ENCODE measurements at places on chromosomes 13 and 19. TPM values are rescaled to one million over a fixed set of nuclear protein-coding genes. Genes with fewer than 3 reads are reported as not detected.

DNA sequence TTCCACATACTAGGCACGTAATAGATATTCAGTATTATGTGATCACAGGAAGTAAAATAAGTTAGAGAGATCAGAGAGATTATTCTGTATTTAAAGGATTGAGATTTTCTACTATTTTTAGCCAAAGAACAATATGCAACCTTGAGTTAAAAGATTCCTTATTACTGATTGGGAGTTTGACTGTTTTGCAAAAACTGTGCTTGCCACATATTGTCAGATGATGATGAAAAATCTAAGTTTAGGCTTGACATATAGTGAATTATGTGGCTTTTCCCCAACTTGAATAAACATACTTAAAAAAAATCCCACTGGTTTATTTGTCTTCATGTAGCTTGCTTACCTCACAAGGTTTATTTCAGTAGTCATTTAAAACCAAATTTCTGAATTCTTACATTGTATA is 194.4 kb downstream of the KCNRG start:
- no peak overlapping the region for H3K4me3 ChIP-seq
- H3K27ac ChIP-seq, result no peak overlapping the region
- DNase-seq, result no peak
- no peaks in the 10 kb centered on the region for H3K27me3 ChIP-seq

DNA sequence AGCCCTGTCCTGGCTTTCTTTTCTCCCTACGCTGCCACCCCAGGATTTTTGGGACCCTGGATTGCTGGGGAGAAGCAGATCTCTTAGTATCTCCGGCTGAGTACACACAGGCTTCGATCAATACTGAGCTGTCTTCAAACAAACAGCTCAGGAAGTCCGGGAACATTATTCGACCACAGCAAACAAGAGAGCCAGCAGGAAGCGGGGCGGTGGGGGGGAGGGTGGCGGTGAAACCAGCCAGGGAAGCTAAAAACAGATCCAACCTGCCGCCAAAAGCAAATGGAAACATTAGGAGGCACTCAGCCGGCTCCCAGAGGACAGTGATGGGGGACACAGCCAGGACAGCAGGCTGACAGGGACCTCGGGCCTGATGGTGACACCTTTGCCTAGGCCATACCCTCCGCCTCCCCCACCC is 12.2 kb upstream of the BCAM start:
- H3K36me3 ChIP-seq, result no peaks in the 10 kb centered on the region
- peaks cover 34% of the 10 kb centered on the region for H3K4me1 ChIP-seq
- H3K27ac ChIP-seq, result no peak overlapping the region
- no peak for DNase-seq
- no peak overlapping the region for H3K4me3 ChIP-seq
- H3K27me3 ChIP-seq, result no peaks in the 10 kb centered on the region

DNA sequence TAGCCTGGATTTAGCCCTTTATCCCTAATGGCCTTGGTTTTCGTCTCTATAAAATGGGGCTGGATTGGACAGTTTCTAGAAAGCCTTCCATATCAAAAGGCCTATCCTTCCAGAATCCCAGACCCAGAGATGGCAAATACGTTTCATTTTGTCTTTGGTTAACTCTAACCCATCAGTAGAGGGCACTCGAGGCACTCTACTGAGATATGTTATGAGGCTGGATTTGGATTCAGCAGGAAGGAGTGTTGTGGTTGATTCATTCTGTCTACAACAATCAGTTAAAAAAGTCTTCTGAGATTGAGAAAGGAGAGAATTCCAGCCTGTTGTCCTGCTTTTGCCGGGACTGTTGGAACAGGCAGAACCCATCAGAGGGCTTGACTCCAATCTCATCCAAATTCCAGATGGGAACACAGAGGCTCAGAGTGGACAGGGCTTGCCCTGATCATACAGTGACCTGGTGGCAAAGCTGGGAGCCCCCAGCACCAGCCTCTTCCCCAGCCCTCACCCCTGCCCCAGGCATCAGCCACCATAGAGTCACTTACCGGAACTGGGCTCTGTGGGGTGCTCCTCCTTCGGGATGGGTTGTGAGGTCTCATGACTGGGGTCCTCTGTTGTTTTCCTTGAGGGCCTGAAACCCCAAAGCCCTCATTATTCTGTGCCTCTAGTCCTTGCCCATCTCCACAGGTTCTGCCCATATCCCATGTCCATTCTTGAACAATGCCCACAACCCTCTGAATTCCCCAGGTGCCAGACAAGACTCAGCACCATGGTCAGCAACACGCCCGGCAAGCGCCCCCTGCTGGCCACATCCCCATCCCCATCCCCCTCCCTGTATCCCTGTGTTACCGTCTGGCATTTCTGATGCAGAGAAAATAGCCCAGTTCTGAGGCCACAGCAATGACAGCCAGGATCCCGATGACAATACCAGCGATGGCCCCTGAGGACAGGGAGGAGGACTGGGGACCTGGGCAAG is 12.3 kb upstream of the ZNF180 start:
- no peak overlapping the region for H3K27ac ChIP-seq
- peak; percentile 41 for DNase-seq
- H3K4me1 ChIP-seq, result peaks cover 18% of the 10 kb centered on the region
- H3K27me3 ChIP-seq, result no peaks in the 10 kb centered on the region
- no peaks in the 10 kb centered on the region for H3K36me3 ChIP-seq
- no peak overlapping the region for H3K4me3 ChIP-seq

DNA sequence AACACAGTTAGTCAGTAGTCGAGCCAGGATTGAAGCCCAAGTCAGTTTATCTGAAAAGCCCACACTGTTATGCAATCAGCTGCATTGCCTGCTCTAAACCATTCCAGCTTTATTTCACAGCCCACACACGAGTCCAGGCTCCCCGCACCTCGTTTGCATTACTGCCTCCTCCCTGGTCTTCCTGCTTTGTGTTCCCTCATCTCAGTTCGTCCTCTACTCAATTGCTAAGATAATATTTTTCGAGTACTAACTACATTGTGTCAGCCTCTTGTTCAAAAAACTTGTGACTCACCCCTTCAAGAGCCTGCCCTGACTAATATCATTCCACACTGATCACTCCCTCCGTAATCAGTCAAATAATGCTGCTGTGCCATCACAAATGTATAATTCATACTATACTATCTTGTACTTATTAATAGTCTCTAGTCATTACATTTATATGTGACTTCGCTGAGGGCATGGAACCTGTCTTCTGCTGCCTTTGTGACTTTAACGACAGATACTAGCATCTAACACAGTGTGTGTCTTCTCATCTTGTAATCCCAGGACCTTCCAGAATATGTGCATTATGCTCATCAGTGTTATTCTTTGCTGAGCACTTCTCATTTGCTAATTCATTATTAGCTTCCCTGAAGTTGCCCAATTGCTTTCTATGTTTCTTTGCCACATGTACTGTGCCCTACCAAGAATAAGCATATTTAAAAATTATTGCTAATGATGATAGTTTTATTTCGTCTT is 26.2 kb upstream of the WDFY2 start:
- no peaks in the 10 kb centered on the region for H3K36me3 ChIP-seq
- peak overlapping the region; percentile 3 for H3K27ac ChIP-seq
- H3K4me3 ChIP-seq, result no peak overlapping the region
- peaks cover 29% of the 10 kb centered on the region for H3K4me1 ChIP-seq

DNA sequence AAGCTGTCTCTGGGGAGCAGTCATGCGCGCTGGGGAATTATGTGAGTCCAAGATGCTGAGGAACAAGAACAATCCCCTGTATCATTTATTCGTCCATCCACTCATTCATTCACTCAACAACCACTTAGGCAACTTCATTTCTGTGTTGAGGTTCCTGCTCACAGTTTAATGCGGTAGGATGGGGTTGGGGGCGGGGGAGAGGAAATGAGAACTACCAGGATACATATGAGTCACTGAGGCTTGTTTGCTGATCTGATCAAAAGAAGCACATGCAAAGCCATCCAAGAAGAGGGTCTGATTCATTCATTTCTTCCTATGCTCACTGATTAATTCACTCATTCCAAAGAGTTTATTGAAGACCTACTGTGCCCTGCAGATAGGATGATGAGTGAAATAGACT is 20.9 kb downstream of the ZNF536 start:
- peak; percentile 71 for DNase-seq
- H3K4me3 ChIP-seq, result no peak overlapping the region
- no peaks in the 10 kb centered on the region for H3K36me3 ChIP-seq

DNA sequence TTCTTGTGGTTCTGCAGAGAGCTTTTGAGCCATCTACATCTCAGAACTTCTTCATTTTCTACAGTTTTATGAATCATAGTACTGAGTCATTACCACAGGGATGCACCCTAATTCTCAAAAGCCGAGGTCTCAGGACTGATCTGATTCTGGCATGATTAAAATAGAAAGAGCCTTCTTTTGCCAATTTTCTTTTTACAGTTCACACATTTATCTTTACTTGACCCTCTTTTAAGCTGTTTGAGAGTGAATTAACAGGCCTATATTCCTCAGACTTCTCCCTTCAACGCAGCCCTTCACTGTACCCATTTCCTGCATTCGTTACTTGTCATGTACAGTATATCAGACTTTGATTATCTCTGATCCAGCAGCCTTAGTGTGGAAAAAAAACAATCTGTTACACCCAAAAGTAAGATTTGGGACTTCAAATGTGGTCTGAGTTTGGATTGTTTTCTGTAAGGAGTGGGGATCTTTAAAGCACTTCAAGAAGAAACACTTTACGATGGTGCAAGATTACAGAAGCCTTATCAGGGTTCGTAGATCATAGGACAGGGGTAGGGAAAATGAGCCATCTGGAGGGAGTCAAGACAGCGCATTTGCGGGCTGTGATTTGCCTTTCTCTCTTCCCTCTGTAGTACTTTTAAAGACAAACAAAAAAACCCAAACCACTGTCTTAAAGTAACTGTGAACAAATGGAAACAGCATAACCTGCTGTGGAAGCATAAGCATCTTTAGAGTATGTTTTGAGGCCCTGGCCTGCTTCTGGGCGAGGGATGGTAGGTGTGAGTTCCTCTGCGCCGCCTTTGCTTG is 15.3 kb upstream of the GPR183 start:
- DNase-seq, result peak; percentile 95
- peak overlapping the region; percentile 25 for H3K27ac ChIP-seq
- peaks cover 46% of the 10 kb centered on the region for H3K4me1 ChIP-seq
- H3K27me3 ChIP-seq, result no peaks in the 10 kb centered on the region
- H3K4me3 ChIP-seq, result no peak overlapping the region

The SPATA13 gene
- total RNA-seq, result 14.8 TPM

The PGLYRP2 gene
- total RNA-seq, result not detected

The CRX gene
- total RNA-seq, result not detected

The GMIP gene
- 2.9 TPM for total RNA-seq

The C19orf53 gene
- 195 TPM for total RNA-seq
